ENCODE measurements at places on chromosomes 2 and 18.

GRCh38 chr2:217846321-217846743 is 156.5 kb downstream of the TNS1 start:
- DNase-seq = no peak

DNA sequence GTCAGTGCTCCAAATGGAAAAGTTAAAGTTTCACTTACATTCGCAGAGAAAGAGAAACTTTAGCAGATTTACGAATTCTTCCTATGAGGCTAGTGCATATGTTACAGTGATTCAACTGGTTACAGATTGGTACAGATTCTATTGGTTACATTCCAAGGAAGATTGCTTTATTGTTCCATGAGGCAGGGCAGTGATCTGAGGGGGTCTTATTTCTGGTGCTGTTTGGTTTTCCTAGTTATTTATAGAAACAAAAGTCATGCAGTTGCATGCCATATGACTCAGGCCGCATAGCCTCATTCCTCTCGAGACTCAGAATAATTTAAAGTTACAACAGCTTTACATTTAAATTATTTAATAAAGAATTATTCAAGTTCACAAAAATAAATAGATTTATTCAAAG is 385.4 kb upstream of the SYT4 start:
- DNase-seq = no peak

GRCh38 chr2:44638649-44639048 is 276.9 kb downstream of the CAMKMT start:
- DNase-seq = no peak

DNA sequence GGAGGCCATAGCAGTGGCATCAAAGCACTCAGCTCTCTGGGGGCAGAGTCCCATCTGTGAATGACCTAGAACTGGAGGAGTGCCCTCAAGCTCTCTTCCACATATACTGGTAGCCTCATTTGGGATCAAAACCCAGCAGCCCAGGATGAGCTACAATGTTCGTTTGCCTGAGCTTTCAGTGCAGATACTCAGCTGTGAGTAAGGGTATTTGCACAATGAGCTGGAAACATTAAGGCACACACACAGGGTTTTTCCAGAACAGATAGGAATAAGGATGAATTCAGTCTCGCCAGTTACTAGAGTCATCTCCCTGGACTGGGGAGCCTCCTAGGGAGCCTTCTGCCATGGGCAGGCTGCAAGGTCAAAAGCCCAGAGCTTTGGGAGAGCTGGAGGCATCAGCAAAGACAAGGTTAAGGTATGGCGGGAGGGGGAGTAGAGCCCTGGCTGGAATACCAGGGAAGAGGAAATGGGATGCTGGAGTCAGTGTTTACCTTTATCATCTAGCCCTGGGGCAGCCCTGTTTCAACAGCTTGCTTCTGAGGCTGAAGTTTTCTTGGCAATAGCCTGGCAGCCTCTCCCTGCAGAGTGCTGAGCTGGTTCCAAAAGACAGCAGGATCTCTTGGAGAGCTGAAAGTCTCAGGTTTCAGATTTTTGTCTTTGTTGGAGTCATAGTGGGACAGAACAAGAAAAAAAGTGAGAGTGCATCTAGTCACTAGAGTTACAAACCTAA is 187.7 kb downstream of the LOXHD1 start:
- DNase-seq = no peak

- no peak for DNase-seq
These were observed 29.2 kb upstream of the TNP1 start for GRCh38 chr2:216888887-216889622.

DNA sequence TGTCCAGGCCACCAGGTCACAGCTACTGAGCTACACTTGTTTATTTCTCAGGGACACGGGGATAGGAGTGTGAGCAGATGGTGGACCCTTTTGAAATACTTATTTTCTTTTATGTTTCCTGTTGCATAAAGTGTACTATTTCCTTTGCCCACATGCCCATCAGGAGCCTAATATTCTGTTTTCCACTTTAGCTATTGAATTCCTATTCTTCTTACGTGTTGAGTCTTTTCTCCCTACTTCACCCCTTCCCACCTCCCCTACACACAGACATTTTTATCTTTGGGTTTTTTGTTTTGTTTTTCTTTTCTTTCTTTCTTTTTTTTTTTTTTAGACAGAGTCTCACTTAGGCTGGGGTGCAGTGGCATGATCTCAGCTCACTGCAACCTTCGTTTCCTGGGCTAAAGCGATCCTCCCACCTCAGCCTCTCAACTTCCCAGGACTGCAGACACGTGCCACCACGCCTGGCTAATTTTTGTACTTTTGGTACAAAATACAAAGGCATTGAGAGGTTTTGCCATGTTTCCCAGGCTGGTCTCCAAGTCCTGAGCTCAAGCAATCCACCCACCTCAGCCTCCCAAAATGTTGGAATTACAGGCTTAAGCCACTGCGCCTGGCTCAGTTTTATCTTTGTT is 5.2 kb upstream of the GPR55 start:
- no peak for DNase-seq

DNA sequence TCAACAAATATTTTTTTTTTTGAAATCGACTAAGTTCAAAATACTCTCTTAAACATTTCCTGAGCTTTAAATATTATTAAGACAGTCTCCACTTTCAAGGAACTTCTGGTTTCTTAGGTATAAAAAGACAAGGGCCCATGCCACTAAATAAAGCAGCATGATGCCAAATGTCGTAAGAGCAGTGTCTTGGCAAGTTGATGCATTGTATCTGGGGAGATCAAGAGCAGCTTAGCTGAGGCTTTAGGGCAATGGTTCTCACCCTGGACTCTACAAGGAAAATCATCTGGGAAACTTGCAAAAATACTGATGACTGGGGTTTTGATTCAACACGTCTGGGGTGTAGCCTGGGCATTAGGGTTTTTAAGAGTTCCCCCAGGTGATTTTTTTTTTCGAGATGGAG is 41.3 kb downstream of the COL4A3 start:
- DNase-seq = no peak

DNA sequence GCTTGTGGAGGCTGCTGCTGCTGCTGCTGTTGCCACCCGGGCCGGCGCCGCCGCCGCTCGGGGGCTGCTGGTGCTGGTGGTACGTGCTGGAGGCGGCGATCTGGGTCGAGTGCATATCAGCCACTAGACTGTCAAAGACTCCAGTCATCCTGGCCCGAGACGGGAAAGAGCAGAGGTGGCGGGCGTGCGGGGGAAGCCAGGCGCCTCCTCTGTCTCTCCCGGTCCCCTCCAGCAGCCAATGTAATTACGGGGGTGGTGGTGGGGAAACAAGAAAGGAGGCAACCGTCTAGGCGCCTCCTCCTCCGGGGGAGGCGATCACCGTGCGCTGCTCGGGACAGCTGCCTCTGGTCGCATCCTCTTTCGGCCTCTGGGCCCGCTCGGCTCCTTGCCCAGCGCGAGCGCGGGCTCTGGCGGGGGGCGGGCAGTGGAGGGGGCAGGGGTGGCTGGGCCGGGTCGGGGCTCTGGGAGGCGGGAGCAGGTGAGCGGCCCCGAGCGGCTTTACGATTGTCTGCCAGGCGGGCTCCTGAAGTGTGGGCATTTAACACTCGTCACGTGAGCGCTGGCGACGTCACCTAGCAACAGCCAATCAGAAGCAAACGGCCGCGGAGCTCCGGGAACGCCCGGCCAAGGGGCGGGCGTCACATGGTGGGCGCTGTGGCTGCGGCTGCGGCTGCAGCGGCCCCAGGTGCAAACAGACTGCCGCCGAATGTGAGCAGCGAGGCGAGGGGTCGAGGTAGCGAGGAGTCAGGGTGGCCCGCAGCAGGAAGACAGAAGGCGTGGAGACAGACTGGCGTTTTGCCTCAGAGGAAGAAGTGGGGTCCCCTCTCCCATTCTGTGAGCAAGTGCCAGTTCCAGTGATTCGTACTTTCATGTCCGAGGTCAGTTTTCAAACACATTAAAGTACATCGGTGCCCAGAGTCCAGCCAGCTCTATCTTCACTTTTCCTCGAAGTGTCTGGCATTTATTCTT is at the start of gene DLX2:
DLX2 (minus strand) TSS at position 510 of the 969 bp plus-strand sequence; CDS start at position 148, 362 bp downstream.
- peak; percentile 96 for DNase-seq

DNA sequence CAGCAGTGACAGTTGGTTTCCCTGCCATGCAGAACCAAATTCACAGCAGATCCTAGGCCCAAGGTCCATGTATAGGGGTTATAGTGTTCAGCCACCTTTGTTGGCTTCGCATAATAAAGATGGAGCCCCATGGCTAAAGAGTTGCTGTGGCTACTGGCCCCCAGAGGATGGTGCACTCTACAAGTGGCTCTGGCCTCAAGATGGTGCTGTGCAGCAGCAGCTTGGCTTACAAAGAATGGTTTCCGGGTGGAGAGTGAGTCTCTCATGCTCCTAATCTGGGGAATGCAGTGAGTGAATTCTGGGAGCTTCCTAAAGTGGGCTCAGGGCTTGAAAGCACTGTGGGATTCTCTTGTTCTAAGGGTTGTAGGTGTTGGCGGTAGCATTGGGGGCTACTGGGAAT is 1199.7 kb downstream of the CNTNAP5 start:
- no peak for DNase-seq

DNA sequence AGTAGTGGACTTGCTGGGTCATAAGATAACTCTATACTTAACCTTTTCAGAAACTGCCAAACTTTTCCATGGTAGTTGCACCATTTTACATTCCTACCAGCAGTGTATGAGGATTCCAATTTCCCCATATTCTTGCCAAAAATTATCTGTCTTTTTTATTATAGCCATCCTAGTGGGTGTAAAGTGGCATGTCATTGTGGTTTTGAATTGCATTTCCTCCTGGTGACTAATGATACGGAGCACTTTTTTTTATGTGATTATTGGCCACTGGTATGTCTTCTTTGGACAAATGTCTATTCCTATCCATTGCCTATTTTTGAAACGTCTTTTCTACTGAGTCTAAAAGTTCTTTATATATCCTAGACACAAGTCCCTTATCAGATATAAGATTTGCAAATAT is 44.3 kb downstream of the CACNB4 start:
- DNase-seq = no peak
